ENCODE measurements at places on chromosomes 16 and 17. TPM values are rescaled to one million over a fixed set of nuclear protein-coding genes. Genes with fewer than 3 reads are reported as not detected.

Gene PRMT7
- 53.8 TPM for total RNA-seq

- no peak for DNase-seq
Observed at GRCh38 chr16:685967-686366, 1.8 kb upstream of the JMJD8 start.

GRCh38 chr16:70738083-70738977 is 52.5 kb upstream of the MTSS2 start:
- DNase-seq, result no peak

DNA sequence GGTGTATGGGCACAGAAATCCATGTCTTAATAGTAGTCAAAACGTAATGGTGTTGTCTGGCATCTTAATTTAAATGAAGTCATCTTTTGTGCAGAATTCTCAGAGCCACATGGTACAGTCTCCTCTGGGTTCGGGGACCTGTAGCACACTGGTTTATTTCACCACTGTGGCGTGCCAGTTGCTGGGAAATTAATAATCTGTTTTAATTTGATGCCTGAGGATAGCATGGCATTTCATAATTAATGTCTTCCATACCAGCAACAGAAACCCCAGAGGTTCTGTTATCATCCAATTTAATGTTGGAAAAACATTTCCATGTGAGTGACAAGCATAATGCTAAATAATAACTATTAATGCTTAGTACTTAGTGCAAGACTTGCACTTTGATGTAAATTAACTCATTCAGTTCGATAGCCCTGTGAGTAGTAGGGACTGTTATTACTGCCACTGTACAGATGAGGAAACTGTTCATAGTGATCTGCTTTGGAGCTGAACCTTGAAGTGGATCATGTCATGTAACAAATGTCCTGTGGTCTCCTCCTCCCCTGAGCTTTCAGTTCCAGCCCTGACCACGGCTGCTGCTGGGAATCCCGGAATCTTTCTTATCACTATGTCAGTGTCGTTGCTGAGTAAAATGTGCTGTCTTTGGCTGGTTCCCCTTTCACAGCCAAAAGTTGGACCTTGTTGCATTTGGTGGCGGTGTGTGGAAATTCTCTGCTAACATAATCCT is 51.2 kb downstream of the SNX29 start:
- DNase-seq, result no peak

- no peak for DNase-seq
Observed at GRCh38 chr17:47239967-47240651, 13.5 kb upstream of the ITGB3 start.

DNA sequence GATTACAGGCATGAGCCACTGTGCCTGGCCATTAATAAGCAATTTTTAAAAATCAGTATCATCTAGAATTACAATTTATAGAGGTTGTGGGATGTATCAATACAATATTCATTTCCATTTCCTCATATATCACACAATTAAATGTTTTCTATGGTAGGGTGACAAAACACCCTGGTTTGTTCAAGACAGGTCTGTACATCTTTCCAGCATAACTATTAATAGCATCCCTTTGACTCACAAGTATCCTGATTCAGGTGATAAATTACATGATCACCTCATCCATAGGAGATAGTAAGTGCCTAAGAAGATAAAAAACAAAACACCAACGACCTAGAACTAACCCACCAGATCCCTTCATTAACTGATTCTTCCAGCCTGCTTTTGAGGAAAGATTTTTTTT is 13.1 kb downstream of the COIL start:
- no peak for DNase-seq

Gene AANAT
- total RNA-seq, result not detected

Gene TENT4B
- total RNA-seq, result 62.1 TPM

- no peak for DNase-seq
Observed at GRCh38 chr17:76512366-76513305, 11.4 kb upstream of the RHBDF2 start.

DNA sequence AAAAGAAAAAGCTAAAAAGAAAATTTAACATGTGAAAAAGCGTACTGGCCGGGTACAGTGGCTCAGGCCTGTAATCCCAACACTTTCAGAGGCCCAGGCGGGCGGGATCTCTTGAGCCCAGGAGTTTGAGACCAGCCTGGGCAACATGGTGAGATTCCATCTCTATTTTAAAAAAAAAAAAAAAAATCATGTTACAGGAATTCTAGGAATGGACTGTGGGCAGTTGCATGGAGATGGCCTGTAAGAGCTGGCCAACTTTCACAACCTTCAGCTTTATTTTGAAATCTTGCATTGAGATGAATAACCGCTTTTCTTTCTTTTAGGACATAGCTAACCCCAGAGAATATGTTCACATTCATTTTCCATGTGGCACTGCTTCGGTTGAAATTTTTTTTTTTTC is 8.2 kb upstream of the CIAO3 start:
- DNase-seq, result no peak

DNA sequence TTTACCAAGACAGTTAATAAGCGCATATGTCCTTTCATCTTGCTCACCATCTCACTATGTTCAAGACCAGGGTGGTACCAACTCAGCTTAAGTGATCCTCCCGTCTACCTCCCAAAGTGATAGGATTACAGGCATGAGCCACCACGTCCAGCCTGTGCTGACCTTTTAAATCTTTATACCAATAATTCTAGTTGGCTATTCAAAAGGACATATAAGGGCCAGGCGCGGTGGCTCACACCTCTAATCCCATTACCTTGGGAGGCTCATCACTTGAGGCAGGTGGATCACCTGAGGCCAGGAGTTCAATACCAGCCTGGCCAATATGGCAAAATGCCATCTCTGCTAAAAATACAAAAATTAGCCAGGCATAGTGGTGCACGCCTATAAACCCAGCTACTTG is 2.4 kb downstream of the CEP95 start:
- DNase-seq, result no peak

GRCh38 chr16:78292844-78293380 is 193.5 kb downstream of the WWOX start:
- no peak for DNase-seq

Gene ADORA2B
- total RNA-seq, result not detected

GRCh38 chr16:29680180-29680598 is 1.2 kb downstream of the QPRT start:
- no peak for DNase-seq

- DNase-seq, result no peak
Observed at GRCh38 chr16:80739523-80739922, 64.9 kb downstream of the CDYL2 start.

DNA sequence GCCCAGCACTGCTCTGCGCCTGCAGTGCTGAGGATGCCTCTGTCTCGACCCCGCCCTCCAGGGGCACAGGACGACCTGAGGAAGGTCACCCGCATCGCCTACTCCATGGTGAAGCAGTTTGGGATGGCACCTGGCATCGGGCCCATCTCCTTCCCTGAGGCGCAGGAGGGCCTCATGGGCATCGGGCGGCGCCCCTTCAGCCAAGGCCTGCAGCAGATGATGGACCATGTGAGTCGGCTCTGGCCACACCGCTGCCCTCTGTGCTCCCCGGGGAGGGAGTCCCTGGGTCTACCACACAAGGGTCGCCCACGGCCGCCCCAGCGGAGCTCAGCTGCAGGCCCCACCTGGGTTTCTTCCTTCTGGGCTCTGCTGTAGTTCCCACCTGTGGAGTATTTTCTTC is 6.7 kb upstream of the RPL13 start:
- DNase-seq, result no peak

GRCh38 chr17:70158180-70158579 is 11.2 kb upstream of the KCNJ2 start:
- no peak for DNase-seq

Gene CA7
- not detected for total RNA-seq

Gene NDRG4
- not detected for total RNA-seq

- DNase-seq, result peak; percentile 28
Observed at GRCh38 chr17:67718325-67718941, 697 bp downstream of the NOL11 start.

All from CD8-positive, alpha-beta T cell (primary cell).